ENCODE measurements at places on chromosomes 7 and 10.

DNA sequence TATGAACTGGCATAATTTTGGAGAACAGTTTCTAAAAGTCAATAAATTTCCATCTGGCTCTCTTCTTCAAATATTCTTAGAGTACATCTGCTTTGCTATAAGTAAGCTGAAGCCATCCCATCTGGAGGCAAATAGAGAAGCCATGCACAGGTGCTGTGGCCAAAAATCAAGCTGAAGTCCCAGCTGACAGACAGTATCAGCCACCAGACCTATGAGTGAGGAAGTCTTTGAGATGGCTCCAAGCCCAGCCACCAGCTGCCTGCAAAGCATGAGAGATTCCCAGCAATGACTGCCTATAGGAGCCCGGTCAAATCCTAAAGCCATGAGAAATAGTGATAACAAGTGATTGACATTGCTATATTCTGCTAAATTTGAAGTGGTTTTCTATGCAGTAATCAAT, 21.7 kb upstream of the PRSS58 start:
- no peak for DNase-seq

GRCh38 chr7:28192786-28193585, 12.4 kb upstream of the JAZF1 start:
- no peak for DNase-seq

DNA sequence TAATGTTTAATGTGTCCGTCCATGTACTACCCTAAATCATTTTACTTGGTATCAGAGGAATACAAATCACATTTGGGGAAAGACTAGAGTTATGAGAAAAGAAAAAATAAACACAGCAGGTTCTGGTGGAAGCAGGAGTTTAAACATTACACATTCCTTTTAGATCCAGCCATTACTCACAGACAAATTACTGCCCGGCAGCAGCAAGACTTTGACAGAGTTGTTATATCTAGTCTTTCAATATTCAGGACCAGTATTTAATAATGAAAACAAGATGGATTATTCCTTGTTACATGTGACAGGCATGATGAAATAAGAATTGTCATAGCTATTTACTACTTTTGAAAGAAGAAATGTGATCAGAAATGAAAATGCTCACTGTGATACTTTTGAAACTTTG, 131.8 kb upstream of the GNAI1 start:
- DNase-seq, result no peak

- DNase-seq, result no peak
These were observed 60.4 kb upstream of the ADO start for GRCh38 chr10:62744136-62744535.

- DNase-seq, result peak; percentile 17
These were observed 18.7 kb upstream of the DDIT4 start for GRCh38 chr10:72254813-72255568.

All from activated naive CD4-positive, alpha-beta T cell treated with anti-CD3 and anti-CD28 coated beads, Interleukin-2, amount 50 U/mL, for 16 hours (primary cell).